ENCODE measurements at places on chromosomes 2 and 18.

DNA sequence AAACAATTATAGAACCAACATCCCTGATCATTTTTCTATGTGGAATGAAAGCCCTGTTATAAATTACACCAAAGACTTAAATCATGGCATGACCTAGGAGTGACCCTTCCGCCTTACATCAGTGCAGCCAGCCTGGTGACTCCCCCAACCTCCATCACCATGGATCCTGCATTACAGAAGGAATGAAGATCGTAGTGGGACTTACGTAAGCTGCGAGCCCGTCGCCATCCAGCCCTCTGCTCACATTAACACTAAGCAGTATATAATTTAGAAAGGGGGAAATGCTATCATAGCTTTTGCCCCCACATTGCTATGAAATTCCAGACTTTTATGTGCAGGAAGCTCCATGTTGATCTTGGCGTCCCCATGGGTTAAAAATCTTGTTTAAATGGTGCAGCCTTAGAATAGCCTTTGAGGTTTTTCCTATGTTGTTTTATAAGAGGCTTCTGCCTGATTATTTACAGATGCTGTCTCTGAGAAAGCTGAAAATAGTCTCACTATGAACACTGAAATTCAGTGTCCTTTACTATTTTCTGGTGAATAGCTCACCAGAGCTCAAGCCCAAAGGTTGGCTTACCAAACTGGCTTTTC lies 76.3 kb downstream of the COLEC12 start:
- no peak for DNase-seq

DNA sequence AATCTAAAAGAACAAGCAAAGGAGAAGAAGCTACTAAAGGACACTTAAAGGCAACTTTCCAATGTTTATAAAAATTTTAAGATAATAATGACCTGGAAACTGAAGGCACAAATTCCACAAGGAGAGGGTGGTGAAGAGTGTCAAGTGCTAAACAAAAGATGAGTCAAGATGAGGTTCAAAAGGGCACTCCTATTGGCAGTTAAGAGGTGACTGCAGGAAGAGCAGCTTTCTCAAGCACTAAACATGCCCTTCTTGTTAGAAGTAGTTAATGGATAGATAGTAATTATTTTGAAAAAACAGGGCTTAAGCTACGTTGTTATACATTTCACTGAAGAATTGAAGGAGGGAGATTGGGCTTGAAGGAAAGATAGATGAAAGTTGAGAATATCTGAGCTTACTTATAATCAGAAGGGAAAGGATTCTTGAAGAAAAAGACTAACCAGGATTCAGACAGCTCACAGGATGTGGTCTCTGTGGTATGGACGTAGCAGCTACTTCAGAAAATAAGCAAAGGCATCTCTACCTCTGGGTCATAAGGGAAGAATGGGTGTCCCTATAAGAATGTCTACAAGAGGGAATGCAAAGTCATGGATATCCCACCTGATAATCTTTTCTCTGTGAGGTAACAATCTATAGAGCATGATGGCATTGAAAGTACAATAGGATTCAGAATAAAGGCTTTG lies 454.7 kb upstream of the SLC39A10 start:
- no peak for DNase-seq

DNA sequence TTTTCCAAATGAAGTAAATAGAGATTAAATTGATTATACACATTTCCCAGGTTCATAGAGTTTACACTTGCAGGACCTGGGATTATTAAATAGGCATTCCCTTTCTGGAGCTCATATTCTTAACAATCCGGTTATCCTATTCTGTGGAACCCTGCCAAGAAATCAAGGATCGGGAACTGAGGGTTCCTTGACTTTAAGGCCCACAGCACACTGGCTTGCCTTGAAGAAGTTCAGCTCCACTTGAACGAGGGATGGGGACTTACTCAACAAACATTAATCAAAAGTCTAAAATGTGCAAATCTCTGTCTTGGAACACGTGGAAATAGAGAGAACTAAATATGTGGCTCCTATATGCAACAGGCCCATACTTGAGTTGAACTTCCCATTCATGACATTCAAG lies 142.3 kb upstream of the RGPD4 start:
- no peak for DNase-seq

- no peak for DNase-seq
These were observed 1.1 kb upstream of the PREB start for GRCh38 chr2:27135478-27135955.
